ENCODE measurements at places on chromosomes 7 and 10.
A peak's percentile ranks its signal among the peaks of the same experiment; 100 is the strongest.

DNA sequence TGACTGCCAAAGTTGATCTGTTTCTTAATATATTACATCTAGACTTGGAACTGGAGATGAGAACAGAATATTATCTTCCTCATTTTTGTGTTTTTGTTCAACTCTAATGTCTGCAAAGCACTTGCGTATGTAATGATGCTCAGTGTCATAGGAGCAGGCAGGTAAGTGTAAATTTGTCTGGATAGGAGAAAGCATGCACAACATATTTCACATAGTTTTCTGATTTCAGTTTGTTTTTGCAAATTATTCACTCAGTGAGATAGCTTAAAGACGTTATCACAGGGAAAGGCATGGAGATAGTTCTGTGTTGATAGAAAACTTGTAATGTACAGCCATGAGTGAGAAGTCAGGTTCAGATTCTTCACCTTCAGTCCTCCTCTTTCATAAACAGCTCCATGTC lies 84.8 kb downstream of the CFTR start:
- DNase-seq: no peak

GRCh38 chr10:69479240-69480067 lies 28.2 kb downstream of the TSPAN15 start:
- no peak for DNase-seq

GRCh38 chr7:128003787-128004186 lies 27.4 kb downstream of the LRRC4 start:
- DNase-seq: peak; percentile 22

DNA sequence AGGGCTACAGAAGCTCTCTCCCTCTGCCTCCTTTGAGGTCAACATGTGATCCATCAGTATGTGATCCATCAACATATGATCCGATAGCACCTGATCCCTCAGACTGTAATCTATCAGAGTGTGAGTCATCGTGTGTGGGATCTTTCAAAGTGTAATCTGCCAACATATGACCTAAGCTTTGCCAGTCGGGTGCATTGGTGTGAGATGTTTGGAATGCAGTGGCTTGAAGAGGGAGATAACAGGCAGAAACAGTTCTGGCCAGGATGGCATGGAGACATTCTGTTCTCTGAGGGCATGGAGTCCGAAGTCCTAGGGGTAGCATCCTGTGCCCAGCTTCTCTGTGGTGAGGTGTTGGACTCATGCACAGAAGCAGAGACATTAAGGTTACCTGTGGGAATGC lies 217.7 kb upstream of the ETV1 start:
- DNase-seq: no peak

GRCh38 chr10:10596256-10596655 lies 421.4 kb upstream of the CELF2 start:
- DNase-seq: no peak

- DNase-seq: no peak
Observed at GRCh38 chr7:68258609-68259008, 1262.0 kb downstream of the TYW1 start.

- DNase-seq: no peak
Observed at GRCh38 chr7:130879191-130879590, 145.2 kb upstream of the KLF14 start.

DNA sequence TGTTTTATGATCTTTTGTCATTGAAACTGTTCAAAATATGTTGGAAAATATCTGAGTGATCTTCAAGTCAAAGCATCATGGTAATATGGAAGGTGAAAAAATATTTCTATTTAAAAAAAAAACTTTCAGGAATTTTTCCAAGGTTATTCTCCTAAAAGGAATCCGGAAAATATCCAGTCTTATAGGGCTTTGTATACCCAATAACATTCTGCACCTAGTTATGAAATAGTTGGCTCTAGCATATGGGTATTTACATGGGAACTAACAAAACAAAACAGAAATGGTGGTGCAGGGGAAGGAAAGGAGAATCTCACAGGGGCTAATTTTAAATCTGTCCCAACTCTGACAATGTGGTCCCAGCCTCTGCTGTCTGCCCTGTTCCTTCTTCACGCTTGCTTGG lies 167.1 kb upstream of the RHEB start:
- no peak for DNase-seq

GRCh38 chr7:131212114-131212513 lies 115.6 kb upstream of the MKLN1 start:
- no peak for DNase-seq
